Activated CD8-positive, alpha-beta memory T cell treated with anti-CD3 and anti-CD28 coated beads for 4 hours (primary cell): ENCODE measurements at places on chromosomes 5 and 9.
A peak's percentile ranks its signal among the peaks of the same experiment; 100 is the strongest.

GRCh38 chr5:114324282-114324681, 37.6 kb upstream of the KCNN2 start:
- no peak for DNase-seq

DNA sequence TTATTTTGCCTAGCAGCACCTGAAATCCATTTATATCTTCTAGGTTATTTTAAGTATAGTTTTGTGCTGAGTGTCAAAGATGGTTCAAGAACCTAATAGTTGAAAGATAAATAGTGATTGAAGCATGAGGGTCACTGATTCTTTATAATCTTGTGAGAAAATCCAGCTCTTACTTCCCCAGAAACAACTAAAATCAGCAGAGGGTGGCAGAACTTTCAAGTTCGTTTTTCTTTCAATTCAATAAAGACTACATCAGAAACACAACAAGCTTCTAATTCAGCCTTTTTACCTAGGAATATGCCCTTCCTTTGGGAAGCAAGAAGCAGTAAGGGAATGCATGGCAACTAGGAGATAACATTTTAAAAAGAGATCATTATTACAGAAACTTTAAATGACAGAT, 202.6 kb downstream of the KIAA0825 start:
- no peak for DNase-seq

- DNase-seq, result no peak
Measured at GRCh38 chr9:78437806-78438205, 140.9 kb downstream of the PSAT1 start.

DNA sequence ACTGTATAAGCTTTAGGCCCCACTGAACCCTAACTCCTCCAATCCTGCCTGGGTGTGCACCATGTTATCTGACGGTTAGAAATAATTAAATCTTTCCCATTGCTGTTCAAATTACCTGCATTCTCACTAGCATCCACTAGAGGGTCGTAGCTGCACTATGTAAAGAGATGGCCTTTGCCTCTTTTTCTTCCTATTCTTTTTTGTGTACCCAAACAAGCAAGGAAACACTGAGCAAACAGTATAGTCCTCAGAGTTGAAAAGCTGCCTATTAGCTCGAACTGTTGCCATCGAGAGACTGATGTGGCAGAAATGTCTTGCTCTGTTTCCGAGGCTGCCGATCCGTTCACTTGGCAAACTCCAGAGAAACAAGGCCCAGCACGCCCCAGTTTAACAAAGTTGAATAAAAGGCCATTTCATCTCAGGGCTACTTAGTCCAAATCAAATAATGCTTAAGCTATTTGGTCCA, 163.8 kb upstream of the TRPM3 start:
- no peak for DNase-seq

GRCh38 chr9:109846776-109847175, 66.8 kb downstream of the PALM2AKAP2 start:
- DNase-seq, result no peak

- DNase-seq, result peak; percentile 75
Measured at GRCh38 chr5:181160152-181160754, 12.9 kb downstream of the OR2V2 start.

- no peak for DNase-seq
Measured at GRCh38 chr5:52356311-52356918, 431.3 kb upstream of the ITGA1 start.

DNA sequence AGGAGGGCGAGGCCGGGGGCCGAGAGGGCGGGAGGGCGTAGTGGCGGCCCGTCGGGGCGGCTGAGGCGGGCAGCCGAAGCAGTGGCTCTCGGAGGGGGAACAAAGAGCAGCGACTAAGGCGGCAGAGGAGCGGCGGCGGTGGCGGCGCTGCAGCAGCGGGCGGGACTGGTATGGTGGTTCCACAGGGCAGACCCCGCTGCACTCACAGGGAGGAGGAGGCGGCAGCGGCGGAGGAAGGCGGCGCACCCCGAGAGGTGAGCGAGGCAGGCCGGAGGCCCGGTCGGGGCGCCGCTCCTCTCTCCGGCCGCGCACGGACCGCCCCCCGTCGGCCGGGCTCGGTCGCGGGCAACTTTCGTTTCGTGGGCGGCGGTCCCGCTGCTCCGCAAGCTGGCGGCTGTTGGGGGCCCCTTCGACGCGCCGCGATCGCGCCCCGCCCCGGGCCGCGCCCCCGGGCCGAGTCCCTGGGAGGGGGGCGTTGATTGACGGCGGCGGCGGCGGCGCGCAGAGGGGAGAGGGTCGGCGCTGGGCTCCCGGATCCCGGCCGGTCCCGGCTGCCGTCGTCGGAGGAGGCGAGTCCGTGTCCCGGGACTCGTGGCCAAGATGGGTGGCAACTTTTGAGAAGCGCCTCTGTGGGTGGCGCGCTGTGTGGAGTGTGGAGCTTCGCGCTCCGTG, 467 bp downstream of the CNOT6 start:
- DNase-seq, result peak; percentile 1

GRCh38 chr9:115625251-115625650, 507.3 kb upstream of the TNC start:
- no peak for DNase-seq

DNA sequence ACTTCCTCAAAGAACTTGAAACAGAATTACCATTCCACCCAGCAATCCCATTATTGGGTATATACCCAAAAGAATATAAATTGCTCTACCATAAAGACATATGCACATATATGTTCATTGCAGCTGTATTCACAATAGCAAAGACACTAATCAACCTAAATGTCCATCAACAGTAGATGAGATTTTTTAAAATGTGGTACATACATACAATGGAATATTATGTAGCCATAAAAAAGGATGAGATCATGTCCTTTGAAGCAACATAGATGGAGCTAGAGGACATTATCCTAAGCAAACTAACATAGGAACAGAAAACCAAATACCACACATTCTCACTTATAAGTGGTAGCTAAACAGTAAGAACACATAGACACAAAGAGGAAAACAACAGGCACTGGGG, 28.1 kb upstream of the ZNF462 start:
- no peak for DNase-seq

GRCh38 chr9:2771087-2771486, 53.8 kb downstream of the KCNV2 start:
- DNase-seq, result no peak

DNA sequence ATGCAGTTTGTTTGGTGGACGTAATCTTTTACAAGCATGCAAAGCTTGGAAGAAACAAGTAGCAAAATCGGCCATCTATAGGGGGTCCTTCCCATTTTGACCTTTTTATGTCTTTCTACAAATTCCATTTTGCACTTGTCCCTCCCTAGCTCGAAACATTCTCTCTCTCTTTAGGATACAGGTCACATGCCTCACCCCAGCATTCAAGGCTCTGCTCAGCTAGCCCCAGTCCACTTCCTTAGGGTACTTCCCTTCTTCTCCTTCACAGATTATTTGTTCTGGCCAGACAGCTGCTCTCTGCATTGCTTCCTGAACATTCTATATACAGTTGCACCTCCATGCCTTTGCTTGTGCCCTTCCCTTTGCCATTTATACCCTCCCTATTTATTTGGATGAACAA, 31.7 kb upstream of the TRIM14 start:
- no peak for DNase-seq

DNA sequence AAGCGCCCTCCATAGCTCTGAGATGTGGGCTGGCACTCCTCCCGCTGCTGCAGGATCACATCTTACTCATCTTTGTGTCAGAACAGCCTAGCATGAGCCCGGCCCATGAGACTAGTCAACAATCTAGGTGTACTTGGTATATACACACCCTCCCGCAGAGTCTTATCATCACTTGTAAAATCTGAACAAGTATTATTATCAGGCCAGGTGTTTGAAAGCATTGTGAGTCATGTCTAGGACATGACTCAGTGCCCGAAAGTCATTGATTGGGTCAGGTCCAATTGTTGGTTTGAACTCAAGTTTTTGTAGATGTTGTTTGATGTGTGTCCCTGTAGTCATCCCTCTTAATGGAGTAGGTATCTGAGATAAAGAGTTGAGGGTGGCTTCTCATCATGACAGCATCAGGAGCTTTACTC, 108.7 kb downstream of the CFAP90 start:
- DNase-seq, result no peak

DNA sequence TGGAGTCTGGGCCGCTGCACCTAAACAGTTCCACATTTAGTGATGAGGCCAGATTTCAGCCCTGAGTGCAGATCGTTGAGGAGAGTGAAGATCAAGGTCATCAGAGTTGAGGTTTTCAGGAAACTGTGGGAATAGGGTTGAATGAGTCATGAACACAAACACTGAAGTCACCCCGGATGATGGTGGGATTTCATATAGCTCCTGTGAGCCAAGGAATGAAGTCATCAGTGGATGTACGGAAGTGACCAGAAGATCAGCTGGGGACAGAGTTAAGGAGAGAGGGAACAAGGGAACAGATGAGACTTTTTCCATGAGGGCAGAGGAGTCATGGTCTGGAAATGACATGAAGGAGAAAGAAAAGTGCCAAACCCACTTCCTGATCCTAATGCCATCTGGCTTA, 36.5 kb downstream of the PALM2AKAP2 start:
- no peak for DNase-seq

DNA sequence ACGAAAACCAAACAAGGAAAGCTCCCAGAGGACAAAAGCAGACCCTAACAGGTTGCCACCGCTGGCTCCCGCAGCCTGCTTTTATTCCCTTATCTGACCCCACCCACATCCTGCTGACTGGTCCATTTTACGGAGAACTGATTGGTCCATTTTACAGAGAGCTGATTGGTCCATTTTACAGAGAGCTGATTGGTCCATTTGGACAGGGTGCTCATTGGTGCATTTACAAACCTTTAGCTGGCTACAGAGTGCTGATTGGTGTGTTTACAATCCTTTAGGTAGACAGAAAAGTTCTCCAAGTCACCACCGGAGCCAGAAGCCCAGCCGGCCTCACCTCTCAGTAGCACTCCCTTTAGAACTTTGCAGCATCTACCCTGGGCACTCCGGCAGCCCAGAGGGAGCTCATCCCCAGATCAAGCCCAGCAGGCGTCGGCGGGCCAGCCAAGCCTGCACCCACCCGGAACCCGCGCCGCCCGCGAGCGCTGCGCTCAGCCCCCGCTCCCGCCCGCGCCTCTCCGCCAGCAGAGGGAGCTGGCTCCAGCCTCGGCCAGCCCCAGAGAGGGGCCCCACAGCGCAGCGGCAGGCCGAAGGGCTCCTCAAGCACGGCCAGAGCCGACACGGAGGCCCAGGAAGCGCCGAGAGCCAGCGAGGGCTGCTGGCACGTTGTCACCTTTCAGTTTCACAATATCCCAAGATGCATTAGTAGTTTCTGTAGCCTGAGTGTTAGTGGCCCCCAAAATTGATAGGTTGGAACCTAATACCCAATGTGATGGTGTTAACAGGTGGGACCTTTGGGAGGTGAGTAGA, 35.3 kb upstream of the CLPTM1L start:
- DNase-seq, result peak; percentile 25

DNA sequence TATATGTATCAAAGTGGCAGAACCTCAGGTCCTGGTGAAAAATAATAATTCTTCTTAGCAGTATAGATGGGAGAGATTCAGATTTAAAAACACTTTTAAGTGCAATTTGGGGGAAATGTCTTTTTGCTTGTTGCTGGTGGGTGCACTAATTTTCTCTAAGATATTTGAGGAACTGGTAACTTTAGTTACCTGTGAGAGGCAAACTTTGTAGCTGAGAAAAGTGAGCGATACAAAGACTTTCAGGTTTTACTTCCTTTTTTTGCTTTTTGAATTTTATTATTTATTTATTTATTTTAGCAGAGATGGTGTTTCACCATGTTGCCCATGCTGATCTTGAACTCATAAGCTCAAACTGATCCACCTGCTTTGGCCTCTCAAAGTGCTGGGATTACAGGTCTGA, 303.1 kb upstream of the PTGER4 start:
- no peak for DNase-seq

DNA sequence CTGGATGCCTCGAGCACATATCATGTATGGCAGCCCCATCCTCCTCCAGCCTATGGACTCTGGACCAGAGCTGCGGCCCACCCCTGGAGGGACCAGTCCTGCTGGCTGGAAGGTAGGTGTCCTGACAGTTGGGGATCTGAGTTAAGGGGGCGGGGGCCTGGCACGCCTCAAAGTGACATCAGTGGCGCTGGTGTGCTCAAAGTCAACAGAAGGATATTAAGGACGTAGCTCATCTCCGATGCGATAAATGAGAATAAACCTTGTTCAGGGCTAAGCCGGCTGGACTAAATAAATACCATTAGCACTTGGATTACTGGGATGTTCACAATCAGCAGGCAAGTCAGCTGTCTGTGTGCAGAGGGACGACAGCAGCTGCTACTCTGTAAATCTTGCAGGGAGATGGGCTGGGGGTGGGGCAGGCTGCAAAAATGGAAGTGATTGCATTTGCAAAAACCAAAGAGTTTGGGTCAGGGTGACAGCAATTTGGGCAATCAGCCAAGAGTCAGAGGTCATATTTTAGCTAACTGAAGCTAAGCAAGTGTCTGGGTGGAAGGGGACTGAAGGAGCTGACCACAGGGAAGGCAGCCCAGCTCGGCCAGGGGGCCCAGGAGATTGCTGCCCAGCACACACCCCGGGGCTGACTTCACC, 80.0 kb upstream of the LRRTM2 start:
- no peak for DNase-seq

- no peak for DNase-seq
Measured at GRCh38 chr5:39080597-39081204, 6.5 kb upstream of the RICTOR start.

- no peak for DNase-seq
Measured at GRCh38 chr9:137708590-137709284, 89.9 kb downstream of the EHMT1 start.
